ENCODE measurements at places on chromosomes 4 and X.

- DNase-seq = no peak
Measured at GRCh38 chr4:53199356-53199755, 166.5 kb downstream of the SCFD2 start.

DNA sequence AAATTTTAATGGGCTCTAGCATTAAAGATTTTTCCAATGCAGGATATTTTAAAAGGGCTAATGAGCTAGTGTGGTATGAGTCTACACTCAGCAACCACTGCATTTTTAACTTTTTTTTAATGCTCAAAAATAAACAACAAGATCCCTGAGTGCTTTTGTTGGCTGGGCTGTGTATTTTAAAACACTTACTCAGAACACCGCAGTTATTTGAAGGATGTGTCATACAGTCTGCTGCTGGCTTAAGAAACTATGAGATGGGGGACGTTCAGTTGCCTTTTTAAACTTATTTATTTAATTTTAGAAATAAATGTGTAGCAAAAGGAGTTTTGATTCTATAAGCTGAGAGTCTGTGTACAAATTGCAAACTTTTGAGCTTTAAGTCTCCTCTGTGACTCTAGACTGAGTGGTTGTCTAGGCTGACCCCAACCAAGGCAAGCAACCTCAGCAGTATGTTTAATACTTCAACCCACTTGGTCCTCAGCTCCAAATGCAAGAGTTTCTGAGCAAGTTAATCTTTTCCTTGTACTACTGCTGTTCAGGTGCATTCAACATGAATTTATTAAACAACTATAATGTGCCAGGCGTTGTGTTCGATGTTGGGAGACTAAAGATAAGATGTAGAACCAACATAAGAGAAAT is 278.6 kb upstream of the DIPK2B start:
- DNase-seq = no peak

GRCh38 chrX:112672788-112673560 is 6.8 kb downstream of the LHFPL1 start:
- DNase-seq = no peak

DNA sequence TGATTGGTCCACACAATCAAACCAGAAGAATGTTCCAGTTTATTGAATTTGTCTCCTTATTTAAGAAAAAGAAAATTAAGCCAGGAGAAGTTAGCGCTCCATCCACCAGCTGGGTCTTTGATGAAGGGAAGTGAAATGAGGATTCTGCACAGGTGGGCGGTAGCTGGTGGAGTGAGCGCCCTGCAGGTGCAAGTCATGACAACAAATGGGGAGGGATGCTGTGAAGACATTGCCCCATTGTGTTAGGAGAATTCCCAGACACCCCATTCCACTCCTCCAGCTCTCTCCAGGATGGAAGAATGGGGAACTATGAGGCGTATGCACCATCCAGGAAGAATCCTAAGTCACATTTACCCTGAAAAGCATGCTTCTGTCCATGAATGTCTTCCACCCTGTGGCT is 22.9 kb downstream of the PLRG1 start:
- no peak for DNase-seq

DNA sequence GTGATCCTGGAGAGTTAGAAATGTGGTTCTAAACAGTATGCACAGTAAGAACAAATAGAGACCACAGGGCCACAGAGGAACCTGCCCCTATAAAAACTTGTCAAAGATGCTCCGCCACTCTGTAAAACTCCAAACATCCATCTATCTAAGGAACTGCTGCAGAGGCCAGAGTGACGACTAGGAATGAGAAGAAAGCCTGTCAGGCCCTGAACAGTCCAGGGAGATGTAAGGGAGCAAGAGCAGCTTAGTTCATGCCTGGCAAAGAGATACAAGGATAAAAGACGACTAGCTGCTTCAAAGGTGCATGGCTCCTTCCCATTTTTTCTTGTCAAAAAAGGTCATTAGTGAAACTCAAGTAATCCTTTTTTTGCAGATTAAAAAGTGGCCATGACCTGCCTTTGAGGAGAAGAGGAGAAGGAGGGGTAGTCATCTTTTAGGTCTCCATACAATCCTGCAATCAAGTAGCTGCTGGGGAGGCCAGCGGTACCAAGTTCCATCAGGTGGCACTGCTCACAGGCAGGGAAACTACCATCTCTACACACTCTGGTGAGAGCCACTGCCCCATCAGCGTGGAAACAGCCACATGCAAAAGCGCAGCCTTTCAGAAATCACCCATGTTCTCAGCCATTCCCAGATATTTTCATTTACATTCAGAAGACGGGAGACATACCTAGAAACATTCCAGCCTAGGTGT is 162.1 kb downstream of the TSPAN5 start:
- no peak for DNase-seq

DNA sequence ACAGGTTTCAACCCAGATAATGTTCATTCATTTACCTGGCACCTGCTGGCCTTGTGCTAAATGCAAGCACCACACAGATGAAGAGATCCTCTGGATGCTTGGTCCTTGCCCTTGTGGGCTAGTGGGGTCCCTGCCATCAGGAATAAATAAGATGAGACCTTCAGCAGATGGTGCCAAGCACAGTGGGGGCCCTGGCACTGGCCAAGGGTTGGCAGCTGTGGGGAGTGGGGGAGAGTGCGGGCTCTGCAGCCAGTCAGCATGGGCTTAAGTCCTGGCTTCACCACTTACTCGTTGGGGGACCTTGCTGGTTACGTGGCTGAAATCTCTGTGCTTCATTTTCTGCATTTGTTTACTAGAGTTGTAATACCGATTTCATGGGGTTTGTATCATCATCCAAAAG is 6.9 kb downstream of the LAP3 start:
- DNase-seq = no peak

GRCh38 chr4:90145319-90145718 is 18.1 kb downstream of the CCSER1 start:
- no peak for DNase-seq

DNA sequence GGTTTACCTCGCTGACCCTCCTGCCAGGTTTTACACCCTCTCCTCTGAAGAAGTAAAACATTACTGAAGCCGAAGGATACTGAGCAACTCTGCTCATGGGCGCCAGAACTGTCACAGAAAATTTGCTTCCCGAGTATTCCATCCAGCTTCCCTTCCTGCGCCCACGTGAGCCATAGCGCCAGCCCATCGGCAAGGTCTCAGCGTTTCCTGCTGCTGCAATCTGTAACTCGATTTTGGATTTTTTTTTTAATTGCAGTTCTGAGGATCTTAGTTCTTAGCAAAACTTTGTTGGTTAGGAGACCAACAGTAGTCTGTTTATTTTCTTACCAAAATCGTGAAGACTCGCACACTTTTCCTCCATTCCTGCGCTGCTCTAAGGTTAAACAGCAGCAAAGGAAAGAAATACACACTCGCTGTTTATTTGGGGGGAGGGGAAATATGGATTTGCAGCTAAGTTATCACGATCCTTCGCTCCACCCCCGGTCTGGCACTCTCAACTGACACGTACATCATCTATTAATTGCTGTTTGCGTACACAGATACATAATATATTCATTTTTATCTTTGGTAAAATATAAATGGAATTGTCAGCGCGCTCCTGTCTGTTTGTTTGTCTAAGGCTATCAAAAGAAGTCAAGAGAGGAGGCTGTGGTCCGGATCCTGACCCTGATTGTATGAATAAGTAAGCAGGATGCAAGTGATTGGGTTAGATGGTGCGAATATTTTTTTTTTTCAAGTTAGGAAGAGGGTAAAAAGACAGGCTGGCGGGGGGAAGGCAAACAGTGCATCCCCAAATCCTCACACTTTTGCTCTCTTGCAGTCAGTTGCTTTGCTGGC is at the start of gene TLL1:
Gene TLL1, plus strand, starts transcription at position 777 of the 837 bp plus-strand sequence. CDS start 668 bp downstream, outside the sequence.
- no peak for DNase-seq

DNA sequence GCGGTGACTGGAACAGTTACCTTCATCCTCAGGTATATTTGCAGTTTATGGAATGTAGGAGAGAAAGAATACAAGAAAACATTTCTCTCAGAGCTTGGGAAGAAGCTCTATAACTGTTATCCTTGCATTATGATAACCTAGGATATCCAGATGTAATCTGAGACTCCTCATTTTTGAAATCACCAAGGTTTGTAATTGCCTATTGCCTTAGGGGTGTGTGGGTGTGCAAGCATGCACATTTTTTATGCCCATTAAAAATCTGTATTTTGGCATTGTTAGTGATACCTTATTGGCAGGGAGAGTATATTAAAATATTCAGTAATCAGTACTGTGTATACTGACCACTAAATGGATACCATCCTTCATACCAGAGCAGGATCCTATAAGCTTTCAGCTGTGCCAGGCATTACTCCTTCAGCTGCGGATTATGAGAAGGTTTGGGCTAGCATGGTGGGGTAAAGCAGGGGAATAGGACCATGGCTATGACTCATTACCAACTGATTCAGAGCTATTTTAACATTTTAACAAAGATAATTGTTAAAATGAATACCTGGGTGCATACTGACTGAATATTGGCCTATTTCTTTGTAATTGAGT is 8.3 kb downstream of the SEC24B start:
- no peak for DNase-seq

- DNase-seq = no peak
Measured at GRCh38 chr4:165343353-165344191, 16.1 kb downstream of the MSMO1 start.

- no peak for DNase-seq
Measured at GRCh38 chr4:8374851-8375649, 65.5 kb downstream of the ACOX3 start.

- peak; percentile 3 for DNase-seq
Measured at GRCh38 chrX:112857478-112857878, 16.8 kb upstream of the AMOT start.

DNA sequence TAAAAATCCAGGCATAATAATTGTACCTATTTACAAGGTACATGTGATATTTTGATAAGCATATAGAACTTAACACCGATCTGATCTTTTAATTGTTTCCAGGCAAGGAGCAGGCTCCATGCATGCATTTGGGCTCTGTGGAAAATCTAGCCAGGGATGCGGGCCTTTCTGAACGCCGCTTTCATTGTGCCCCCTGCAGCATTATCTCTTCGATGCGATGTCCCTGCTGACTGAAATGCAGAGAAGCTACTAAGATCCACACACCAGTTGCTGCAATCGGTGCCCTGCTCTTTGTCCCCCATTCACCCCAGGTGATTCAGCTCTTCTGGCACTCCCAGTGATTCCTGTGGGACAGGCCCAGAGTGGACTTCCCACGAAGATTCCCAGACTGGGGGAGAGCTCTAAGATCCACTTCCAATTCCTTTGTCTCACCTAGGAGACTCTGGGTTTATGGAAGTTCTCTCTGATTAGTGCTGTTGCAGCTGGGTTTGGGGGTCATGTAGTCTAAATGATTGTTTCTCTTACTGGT is 254.3 kb upstream of the AGA start:
- DNase-seq = no peak

DNA sequence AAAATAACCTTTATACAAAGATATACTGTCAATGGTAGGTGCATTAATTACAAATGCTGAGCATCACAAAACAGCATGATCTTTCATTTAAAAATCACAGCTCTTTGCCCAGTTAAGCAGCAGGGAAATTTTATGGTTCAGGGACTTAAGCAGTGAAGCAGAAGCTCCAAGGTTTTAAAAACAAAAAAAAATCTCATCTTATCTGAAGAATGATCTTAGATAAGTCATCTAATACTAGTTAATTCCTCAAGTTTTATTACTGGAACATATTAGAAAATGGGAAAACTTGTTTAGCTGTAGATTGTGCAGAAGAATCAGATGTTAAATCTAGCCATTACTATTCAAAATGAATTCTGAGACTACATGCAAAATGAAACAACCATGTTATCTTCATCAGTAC is 289.9 kb downstream of the GASK1B start:
- no peak for DNase-seq

GRCh38 chr4:15771216-15772058 is 6.7 kb upstream of the CD38 start:
- peak; percentile 41 for DNase-seq

GRCh38 chrX:10618961-10619360 is 1.4 kb downstream of the MID1 start:
- no peak for DNase-seq

DNA sequence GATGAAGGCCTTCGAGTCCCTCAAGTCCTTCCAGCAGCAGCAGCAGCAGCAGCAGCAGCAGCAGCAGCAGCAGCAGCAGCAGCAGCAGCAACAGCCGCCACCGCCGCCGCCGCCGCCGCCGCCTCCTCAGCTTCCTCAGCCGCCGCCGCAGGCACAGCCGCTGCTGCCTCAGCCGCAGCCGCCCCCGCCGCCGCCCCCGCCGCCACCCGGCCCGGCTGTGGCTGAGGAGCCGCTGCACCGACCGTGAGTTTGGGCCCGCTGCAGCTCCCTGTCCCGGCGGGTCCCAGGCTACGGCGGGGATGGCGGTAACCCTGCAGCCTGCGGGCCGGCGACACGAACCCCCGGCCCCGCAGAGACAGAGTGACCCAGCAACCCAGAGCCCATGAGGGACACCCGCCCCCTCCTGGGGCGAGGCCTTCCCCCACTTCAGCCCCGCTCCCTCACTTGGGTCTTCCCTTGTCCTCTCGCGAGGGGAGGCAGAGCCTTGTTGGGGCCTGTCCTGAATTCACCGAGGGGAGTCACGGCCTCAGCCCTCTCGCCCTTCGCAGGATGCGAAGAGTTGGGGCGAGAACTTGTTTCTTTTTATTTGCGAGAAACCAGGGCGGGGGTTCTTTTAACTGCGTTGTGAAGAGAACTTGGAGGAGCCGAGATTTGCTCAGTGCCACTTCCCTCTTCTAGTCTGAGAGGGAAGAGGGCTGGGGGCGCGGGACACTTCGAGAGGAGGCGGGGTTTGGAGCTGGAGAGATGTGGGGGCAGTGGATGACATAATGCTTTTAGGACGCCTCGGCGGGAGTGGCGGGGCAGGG is 568 bp downstream of the HTT start:
- DNase-seq = peak; percentile 64
